ELF-1 (cell line): ENCODE measurements at places on chromosomes 12 and 14.

GRCh38 chr12:95218150-95219133 is 835 bp downstream of the VEZT start:
- DNase-seq: no peak

DNA sequence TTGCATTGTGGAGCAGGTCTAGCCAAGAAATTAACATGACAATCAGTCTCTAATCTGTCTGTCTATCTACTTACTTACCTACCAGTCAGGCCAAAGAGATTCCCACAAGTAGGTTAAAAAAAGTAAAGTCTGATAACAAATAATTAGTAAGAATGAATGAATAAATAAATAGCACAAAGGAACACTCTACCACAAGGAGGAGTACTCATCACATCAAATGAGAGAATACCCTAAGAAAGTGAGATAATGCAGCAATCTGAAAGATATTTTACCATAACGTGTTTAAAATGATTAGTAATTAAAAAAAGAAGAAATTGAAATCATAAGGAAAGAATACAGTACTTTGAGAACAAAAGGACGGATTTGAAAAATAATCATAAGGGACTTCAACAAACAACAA is 187.2 kb downstream of the SYNE2 start:
- no peak for DNase-seq

- DNase-seq: no peak
These were observed 67.0 kb upstream of the CSRP2 start for GRCh38 chr12:76945867-76946266.

GRCh38 chr14:55760789-55761566 is 181.0 kb downstream of the KTN1 start:
- no peak for DNase-seq

DNA sequence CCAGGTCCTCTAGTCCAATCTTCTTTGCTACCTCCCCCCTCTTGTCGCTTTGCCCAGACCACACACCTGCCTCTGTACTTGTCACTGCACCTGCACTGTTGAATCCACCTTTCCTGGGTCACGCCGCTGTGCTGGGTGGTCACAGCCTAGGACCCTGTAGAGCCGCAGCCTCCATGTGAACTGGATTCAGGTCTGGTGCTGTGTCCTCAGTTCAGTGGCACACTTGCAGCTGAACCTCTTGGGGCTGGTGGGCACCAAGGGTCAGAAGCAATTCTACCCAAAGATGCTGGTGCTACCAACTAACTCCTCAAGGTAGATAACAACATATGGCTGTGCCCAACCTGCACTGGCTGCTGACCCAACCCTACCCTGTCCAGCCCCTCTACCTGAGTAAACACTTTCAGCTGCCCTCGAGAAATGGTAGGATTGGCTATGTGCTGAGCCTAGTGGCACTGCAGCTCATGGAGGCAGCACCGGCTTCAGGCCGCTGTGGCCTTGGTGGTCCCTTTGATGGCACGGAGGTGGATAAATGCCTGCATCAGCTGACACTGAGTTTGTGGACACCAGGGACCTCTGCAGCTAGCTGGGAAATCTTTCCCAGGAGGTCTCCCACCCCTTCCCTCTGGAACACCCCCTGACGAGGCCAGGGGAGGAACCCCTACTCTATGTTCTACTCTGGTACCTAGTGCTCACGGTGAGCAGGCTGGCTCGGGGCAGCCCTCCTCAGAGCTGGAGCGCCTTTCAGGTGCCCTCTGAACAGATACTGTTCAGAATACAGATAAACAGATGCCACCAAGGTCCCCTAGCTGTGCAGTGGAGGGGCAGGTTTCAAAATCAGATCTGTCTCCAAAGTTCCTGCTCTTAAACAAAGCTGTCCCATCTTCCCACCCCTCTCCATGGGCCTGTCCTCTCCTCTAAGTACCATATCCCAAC is 14.3 kb downstream of the AGAP2 start:
- no peak for DNase-seq

- peak; percentile 32 for DNase-seq
These were observed 8.7 kb upstream of the TESPA1 start for GRCh38 chr12:54993181-54993835.
